ENCODE measurements at places on chromosomes 5 and 9. TPM values are rescaled to one million over a fixed set of nuclear protein-coding genes. Genes with fewer than 3 reads are reported as not detected.

- DNase-seq = no peak
Observed at GRCh38 chr5:165349735-165350134, 1844.3 kb downstream of the MAT2B start.

DNA sequence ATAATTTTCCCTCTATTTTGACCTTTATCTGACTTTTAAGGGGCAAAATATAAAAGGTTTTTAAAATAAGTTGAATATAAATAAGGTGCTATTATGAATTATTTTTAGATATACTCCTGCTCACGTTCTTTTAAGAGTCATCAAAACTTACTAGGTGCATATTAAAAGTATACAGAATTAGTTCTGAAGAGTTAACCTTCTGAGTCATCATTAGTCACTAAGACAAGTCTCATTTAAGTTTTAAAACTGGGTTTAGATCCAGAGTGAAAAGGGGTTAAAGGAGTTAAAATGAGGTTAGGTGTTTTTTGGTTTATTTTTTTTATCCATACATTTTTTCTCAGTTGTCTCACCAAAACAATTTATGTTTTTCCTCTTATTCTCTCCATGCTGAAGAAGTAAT, 41.7 kb downstream of the SMIM15 start:
- no peak for DNase-seq

PCDHA1 gene
- total RNA-seq = not detected

- no peak for DNase-seq
Observed at GRCh38 chr5:83914199-83914598, 193.5 kb upstream of the HAPLN1 start.

DNA sequence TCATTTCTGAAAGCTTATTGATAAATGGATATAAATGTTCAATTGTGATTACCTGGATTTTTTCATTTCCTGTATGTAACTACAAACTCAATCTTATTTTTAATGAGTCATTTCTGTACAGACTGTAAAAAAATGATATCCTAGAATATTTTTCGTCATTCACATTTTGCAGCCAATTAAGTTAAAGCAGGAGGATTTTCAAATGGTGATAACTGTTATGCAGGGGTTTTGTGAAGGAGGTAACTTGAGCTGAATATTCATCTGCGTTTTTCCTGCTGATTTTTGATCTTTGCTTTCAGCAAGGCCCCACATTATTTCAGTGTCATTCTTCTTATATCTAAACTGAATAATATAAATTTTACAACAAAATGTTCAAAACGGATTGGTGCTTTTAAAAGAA, 74.1 kb downstream of the SLF1 start:
- DNase-seq = no peak

- peak; percentile 43 for DNase-seq
Observed at GRCh38 chr9:128818839-128819715, 777 bp downstream of the ENDOG start.

DNA sequence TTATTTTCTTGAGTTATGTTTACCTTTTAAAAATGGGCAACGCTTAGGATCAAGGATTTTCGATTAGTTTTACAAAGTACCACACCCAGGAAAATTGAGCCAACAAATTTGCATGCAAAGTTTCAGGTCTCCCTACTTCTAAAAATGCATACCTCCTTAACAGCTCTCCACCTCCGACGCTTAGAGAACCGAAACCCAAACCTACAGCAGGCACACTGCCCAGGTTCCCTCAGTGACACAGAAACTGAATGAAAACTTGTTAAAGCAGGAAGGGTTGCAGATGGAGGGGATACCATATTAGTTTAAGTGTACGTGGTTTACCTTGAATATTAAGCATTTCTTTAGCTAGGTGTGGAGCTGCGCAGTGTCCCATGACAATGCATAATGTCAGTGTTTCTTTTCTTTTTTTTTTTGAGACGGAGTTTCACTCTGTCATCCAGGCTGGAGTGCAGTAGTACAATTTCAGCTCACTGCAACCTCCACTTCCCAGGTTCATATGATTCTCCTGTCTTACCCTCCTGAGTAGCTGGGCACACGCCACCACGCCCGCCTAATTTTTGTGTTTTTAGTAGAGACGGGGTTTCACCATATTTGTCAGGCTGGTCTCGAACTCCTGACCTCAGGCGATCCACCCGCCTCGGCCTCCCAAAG, 1.6 kb upstream of the SUB1 start:
- peak; percentile 56 for DNase-seq

- DNase-seq = peak; percentile 55
Observed at GRCh38 chr9:134356496-134357470, 30.5 kb downstream of the RXRA start.

CLIC3 gene
- 3.8 TPM for total RNA-seq

- DNase-seq = peak; percentile 5
Observed at GRCh38 chr9:93675336-93676150, 99.2 kb downstream of the PHF2 start.

MELK gene
- 3.4 TPM for total RNA-seq

- peak; percentile 3 for DNase-seq
Observed at GRCh38 chr9:93649610-93650261, 73.4 kb downstream of the PHF2 start.

EGFL7 gene
- total RNA-seq = 12.3 TPM

MSANTD3 gene
- 11.7 TPM for total RNA-seq

HSD17B4 gene
- total RNA-seq = 224 TPM

ABCA1 gene
- total RNA-seq = 64.5 TPM

- DNase-seq = no peak
Observed at GRCh38 chr9:27771803-27772545, 198.7 kb upstream of the C9orf72 start.

SOX30 gene
- 0.75 TPM for total RNA-seq

DNA sequence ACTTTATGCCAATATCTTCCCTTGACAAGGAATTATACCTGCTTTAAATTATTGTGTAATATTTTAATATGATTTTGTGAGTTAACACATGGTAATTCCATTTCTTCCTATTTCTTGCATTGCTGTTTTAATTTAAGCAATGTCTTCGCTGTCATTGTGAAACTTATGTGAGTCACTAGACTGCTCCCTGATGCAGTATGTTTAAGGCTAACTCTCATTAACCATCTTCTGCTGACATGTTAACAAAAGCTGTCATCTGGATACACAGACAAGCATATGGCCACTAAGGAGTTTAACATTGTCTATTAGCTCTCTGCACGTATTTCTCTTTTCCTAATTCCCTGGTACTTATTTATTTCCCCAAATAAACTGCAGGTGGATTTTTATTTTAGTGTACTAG, 980.8 kb upstream of the CTNND2 start:
- no peak for DNase-seq
